GM18507 (cell line): ENCODE measurements at places on chromosomes 4 and X.

GRCh38 chrX:11867610-11868345 is 109.7 kb downstream of the MSL3 start:
- DNase-seq: no peak

GRCh38 chr4:20684852-20685763 is 15.2 kb upstream of the PACRGL start:
- DNase-seq: no peak

- DNase-seq: no peak
Observed at GRCh38 chrX:10509397-10509796, 111.0 kb downstream of the MID1 start.

DNA sequence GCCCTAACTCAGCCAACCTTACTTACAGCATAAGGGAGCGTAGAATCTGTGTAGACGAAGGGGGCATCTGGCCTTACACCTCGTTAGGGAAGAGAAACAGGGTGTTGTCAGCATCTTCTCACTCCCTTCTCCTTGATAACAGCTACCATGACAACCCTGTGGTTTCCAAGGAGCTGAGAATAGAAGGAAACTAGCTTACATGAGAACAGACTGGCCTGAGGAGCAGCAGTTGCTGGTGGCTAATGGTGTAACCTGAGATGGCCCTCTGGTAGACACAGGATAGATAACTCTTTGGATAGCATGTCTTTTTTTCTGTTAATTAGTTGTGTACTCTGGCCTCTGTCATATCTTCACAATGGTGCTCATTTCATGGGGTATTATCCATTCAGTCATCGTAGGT is 14.6 kb downstream of the PLP1 start:
- no peak for DNase-seq

GRCh38 chr4:54940996-54941865 is 184.2 kb downstream of the KDR start:
- DNase-seq: no peak

DNA sequence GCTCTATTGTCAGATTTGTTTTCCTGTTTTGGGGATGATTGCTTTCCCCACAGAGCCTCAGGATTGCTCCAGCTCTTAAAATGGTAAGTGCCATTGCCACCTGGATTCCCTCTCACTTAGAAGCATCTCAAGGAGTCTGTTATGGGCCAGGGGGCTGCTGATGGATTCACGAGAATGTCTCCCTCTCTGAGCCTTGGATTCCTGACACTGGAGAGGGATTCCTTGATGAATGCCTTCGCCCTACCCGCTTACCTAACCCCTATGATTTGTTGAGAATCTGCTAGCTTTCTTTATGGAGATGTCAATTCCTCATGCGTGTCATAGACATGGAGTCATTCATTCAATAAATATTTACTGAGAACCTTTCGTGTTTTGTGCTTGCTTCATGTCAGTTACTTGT is 36.9 kb upstream of the TENM3 start:
- DNase-seq: no peak

GRCh38 chr4:71366766-71367165 is 27.9 kb downstream of the SLC4A4 start:
- DNase-seq: no peak

DNA sequence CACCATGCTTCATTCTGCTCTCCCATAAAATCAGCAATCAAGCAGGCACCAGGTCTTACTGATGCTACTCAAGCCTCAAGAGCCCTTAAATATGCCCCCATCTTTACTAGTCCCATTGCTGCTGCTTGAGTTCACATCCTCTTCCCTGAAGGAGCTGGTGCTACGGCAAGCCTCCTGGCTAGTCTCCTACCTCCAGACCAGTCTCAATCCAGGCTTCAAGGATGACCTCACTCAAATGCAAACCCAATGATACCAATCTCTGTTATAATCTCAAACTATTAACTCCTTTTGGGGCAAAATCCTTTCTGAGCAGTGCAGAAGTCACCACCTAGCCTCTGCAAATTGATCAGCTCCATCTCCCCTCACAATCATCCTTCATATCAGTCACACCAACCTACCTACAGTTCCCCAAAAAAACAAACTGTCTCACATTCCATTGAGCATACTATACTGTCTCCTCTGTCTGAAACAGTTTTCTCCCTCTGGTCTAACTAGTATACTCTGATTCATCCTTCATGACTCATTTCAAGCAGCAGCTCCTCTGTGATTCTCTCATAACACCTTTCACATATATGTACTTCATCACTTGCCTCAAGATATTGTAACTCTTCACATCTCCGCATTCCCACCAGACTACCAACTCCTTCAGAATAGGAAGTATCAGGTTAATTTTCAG is 30.0 kb downstream of the PAPSS1 start:
- DNase-seq: no peak

- no peak for DNase-seq
Observed at GRCh38 chr4:56283375-56283774, 103.9 kb downstream of the AASDH start.

GRCh38 chrX:19639813-19640462 is 124.6 kb upstream of the MAP3K15 start:
- no peak for DNase-seq

DNA sequence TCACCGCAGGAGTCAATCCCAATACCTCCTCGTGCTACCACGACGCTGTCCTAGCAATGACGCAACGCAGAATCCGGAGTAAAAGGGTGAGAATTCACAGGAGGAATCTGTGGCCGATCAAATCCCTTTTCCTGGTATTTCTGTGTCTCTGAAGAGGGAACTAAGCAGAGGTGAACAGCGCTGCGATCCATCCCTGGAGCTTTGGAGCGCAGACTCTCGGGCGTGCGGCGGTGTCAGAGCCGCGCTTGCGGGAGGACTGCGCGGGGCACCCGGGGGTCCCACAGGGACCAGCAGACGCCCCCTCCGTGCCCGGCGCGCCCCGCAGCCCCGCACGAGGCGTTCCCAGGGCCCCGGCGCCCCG is 17.2 kb upstream of the ZNF718 start:
- no peak for DNase-seq

- no peak for DNase-seq
Observed at GRCh38 chr4:3827616-3828492, 61.7 kb downstream of the ADRA2C start.

- no peak for DNase-seq
Observed at GRCh38 chr4:150782311-150782710, 200.4 kb downstream of the MAB21L2 start.

GRCh38 chr4:41475402-41475801 is 62.6 kb upstream of the LIMCH1 start:
- DNase-seq: no peak

DNA sequence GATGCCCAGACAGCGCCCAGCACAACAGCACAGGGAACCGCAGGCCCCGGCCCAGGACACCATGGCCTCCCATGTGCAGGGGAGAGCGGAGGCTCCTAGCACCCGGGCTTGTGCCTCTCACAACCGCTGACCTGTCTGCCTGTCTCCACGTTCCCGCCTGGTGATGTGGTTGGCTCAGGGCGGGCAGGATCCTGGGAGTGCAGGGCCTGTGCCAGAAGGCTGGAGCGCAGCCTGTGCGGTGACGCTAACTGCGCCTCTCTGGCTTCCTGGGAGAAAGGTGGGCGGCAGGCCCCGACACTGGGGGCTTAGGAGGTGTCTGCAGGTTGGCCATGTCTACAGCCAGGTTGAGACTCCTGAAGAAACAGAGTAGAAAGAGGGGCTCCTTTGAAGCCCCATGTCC is 48.7 kb downstream of the CPZ start:
- no peak for DNase-seq

- no peak for DNase-seq
Observed at GRCh38 chr4:113618205-113618604, 143.3 kb downstream of the CAMK2D start.

GRCh38 chr4:139666735-139667281 is 1.2 kb downstream of the MGST2 start:
- no peak for DNase-seq

- DNase-seq: peak; percentile 14
Observed at GRCh38 chrX:31223817-31224216, 152.0 kb upstream of the FTHL17 start.

GRCh38 chrX:68429216-68429615 is 4.1 kb downstream of the OPHN1 start:
- DNase-seq: no peak

DNA sequence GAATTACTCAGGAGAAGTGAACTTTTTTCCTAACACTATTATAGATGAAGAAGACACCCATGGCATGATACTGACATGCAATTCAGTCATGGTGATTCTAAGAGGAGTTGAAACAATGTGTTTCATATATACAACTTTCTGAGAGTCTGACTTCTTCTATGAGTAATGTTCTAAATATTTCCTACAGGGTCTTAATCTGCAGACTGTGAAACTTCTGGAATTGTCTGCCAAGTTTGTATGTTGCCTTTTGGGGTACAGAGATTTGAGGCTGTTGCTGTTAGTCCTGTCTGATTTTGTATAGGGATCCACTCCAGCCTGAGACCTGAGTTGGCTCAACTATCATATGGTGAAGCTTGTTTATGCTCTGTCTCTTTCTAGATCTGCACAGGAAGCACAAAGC is 160.6 kb upstream of the GATB start:
- no peak for DNase-seq

- no peak for DNase-seq
Observed at GRCh38 chr4:156939139-156939538, 32.5 kb downstream of the PDGFC start.

- DNase-seq: no peak
Observed at GRCh38 chr4:109134268-109134667, 168.2 kb downstream of the COL25A1 start.

DNA sequence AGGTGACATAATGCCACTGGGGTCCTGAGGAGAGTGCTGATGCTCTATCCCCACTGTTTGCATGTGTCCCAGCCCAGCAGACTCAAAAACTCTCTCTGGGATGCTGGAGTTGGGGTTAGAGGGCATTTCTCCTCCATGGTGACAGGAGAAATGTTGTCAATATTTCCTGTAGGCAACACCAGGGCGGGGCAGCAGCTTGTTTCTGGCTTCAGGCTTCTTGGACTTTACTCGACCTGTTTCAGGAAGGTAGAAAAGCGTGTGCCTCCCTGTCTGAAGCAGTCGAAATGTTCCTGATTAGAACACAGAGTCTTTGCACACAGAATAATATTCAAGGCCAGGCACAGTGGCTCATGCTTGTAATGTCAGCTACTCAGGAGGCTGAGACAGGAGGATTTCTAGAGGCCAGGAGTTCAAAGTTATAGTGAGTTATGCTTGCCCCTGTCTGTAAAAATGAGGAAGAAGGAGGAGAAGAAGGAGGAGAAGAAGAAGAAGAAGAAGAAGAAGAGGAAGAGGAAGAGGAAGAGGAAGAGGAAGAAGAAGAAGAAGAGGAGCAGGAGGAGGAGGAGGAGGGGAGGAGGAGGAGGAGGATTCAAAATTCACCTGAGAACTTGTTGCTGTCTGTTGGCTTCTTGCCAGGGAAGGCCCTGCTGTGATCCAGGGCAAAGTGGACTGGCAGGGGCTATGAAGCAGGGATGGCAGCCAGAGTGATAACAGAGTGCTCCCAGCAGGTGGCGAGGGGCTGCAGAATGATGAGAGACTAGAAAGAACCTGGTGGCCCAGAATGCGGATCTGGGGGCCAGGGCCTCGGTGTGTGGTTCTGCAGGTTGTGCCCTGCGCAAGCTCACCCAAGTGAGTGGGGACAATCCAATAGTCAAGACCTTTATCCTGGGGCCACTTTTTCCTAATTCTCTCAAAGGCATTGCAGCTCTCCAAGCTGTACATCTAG is 82.9 kb downstream of the RTL5 start:
- DNase-seq: no peak

DNA sequence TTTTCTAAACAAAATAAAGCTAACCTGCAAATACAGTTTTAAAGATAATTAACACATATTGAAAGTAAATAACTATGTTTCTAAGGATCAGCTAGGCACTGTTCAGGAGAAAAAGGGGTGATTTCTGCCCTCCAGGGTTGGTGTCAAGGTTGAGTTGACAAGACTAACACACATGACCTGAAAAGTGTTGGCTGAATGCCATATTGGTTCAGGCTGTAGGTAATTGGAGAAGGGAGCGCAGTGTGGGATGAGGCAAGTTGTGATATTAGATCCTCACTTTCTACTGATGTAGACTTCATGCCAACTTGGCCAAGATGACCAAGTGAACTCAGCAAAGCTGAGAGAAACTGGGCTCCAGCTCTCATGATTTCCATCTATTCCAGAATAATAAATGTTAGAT is 42.2 kb downstream of the PPM1K start:
- DNase-seq: no peak

- no peak for DNase-seq
Observed at GRCh38 chr4:87388901-87389300, 2.1 kb downstream of the HSD17B11 start.

GRCh38 chr4:182929296-182929695 is 12.1 kb upstream of the DCTD start:
- DNase-seq: no peak

- no peak for DNase-seq
Observed at GRCh38 chr4:130336585-130337217, 1240.7 kb downstream of the C4orf33 start.

- no peak for DNase-seq
Observed at GRCh38 chrX:107935664-107936433, 46.3 kb downstream of the TEX13B start.

DNA sequence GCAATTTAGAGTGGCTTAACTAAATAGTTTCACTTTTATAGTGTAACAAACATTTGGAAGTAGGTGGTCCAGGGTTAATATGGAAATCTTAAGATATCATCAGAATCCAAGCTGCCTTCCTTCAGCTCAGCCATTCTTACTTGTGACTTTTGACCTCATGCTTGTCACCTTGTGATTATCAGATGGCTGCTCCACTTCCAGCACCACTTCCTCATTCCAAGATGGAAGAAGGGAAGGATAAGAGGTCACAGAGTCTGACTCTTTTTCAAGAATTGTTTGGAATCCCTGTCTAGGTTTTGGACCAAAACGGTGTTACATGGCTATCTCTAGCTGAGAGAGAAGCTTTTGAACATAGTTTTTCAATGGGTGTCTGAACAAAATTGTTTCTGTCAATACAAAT is 39.9 kb downstream of the MTTP start:
- DNase-seq: no peak

DNA sequence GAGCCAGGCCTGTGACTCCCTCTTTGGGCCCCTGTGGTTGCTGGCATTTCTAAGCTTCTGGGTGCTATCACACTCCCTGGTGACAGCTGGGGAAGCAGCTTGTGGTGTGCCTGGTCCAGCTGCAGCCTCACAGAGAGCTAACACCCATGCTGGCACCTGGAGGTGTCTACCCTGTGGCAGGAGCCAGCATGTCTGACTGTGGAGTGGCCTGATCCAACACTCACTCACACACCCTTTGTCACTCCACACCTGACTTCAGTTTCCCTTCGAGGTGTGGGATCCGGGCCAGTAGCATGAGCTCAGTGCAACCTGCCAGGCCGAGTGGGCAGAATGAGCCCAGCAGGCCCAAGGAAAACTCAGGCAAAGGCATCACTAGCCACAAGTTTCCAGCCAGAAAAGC is 67.5 kb downstream of the TECRL start:
- no peak for DNase-seq
